Stimulated activated CD4-positive, alpha-beta T cell treated with anti-CD3 and anti-CD28 coated beads, Interleukin-12 subunit alpha, Interleukin-12 subunit beta, amount 100 ng/mL, for 4 hours (primary cell): ENCODE measurements at places on chromosomes 4 and X.

DNA sequence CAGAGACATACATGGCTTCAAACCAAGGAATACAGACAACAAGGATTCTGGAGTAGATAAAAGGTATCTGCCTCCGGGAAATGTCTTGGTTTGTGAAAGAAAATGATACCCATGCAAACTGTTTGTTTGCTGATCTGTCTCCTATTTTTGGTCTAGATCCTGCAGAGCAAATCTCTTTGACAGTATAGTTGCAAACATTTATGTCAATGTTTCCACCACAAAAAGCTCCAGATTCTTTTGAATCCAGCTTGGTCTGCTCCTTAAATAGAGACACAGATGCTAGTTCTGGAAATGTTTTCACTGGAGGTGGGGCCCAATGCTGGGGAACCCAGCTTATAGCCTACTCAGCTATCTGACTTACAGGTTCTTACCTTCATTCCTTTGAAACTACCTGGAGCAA, 119.7 kb downstream of the ATG4A start:
- no peak for DNase-seq

- DNase-seq: no peak
Observed at GRCh38 chrX:21840193-21840545, 752 bp downstream of the MBTPS2 start.

- DNase-seq: no peak
Observed at GRCh38 chr4:4859799-4860599, 534 bp downstream of the MSX1 start.

DNA sequence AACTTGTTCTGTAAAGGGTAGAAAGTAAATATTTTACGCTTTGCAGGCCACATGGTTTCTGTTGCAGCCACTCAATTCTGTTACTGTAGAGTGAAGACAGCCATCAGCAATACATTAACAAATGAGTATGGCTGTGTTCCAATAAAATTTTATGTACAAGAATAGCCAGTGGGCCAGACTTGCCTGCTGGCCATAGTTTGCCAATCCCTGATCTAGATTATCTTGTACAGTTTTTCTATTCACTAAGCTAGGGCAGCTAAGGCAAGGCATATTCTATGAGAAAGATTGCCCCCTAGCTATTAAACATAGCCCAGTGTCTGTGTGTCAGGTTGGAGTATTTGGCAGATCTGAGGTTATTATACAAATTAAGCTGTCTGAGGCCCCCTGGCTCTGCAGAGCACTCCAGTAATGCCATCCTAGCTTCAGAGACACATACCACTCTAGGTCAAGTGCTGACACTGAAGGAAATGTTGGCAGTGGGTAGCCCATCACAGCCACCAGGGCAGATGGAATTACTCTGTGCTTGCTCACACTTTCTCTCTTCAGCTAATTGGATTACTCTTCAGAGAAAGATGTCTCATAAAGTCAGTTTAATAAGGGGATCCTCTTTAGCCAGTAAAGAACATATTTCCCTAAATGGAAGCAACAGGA, 40.7 kb downstream of the MTTP start:
- DNase-seq: no peak

DNA sequence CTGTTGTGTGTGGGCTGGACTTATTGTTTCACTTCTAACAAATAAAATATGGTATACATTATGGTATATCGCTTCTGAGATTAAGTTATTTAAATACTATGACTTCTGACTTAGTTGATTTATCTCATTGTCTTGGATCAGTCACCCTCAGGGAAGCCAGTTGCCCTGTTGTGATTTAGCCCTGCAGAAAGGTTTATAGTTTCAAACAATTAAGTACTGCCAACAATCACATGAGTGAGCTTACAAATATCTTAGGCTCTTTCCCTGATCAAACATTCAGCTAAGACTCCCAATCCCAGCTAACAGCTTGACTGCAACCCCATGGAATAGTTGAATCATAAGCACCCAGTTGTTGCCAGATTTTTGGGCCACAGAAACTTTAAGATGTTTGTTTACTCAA, 85.4 kb downstream of the MAGEC1 start:
- no peak for DNase-seq

GRCh38 chr4:52588097-52588496, 71.0 kb downstream of the USP46 start:
- no peak for DNase-seq

DNA sequence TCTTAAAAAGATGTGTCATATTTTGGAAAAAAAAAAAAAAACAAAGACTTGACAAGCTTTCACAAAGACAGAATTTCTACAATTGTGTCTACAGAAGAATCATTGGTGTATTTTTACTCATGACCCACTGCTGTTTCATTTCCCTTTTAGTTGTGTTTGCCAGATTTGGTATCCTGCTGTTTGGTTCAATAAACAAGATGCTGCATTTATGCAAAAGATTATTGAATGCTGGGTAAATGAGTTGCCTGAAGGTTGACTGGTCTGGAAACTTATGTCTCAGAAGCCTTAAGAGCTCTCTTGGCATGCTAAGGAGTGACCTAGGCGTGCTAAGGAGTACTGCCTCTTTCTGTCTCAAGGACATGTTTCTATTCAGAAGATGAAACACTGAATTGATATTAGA, 64.9 kb upstream of the NPY2R start:
- no peak for DNase-seq

DNA sequence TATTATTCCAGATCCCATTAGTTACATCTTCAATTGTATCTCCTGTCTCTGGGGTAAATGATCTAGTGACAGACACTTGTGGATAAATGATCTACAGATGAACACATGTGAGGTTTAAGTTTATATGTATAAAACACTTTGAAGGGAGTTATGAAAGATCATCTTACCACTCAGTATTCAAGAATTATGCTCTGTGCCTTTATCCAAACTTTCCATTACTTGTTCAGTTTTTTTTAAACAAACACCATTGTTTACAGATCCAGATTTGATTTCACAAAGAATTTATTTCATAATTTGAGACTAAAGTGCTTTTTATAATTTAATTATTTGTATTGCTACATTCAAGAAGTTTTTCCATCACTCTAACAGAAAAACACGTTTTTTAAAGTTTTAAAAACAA, 142.5 kb downstream of the HHIP start:
- no peak for DNase-seq
